ENCODE measurements at places on chromosomes 4 and X.

- no peak for DNase-seq
Measured at GRCh38 chrX:39904816-39905537, 192.8 kb downstream of the BCOR start.

- no peak for DNase-seq
Measured at GRCh38 chr4:87901422-87901992, 68.7 kb downstream of the MEPE start.

DNA sequence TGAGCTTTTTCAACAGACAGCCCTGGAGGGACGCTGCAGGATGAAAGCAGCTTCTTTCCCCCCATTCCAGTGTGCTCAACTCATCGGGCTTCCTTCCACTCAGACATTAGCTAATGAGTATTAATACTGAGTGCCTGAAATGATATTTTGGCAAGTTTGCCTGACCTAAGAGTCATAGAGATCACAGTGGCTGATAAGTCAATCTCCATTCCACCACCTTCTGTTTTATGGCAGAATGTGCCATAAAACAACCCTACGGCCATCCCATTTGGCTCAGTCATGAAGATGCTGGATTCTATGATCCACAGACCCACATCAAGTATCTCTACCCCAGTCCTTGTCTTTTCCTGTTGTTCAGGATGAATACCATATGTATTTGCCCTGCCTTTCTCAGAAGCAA is 48.3 kb upstream of the MAB21L2 start:
- no peak for DNase-seq

DNA sequence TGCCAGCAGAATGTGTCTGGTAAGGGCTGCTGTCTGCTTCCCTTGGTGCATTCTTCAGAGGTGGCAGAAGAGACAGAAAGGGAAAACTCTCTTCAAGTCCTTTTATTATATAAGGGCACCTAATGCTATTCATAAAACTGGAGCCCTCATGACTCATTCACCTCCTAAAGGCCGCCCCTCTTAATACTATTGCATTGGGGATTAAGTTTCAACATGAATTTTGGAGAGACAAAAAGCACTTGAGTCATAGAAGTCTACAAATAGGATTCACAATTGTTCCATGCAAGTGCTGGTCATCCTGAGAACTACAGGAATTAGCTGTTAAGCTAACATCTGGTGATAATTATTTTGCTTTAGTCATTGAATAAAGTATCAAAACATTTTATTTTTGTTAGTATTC is 349.5 kb downstream of the HS3ST1 start:
- DNase-seq, result no peak

- DNase-seq, result no peak
Measured at GRCh38 chr4:36285784-36286480, 4.5 kb downstream of the DTHD1 start.

GRCh38 chrX:152824841-152825374 is 5.6 kb downstream of the CETN2 start:
- DNase-seq, result no peak

GRCh38 chr4:162841753-162842152 is 324.9 kb downstream of the NAF1 start:
- no peak for DNase-seq

DNA sequence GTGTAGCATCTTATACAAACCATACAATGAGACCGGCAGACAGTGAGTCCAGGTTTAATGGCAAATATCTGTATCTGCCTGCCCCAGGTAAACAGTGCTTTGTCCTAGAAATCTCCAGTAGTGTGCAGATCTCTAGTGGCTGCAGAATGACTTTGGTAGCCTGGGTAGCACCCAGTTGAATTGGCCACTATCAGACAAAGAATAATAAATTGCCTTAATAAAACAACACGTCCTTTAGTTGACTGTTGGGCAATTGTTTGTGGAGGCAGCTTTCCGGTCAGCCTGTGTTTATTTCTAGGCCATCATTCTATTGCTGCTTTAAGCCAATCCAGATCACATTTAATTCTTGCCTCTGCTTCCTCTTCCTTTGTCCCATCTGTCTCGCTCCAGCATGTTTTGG is 52.5 kb downstream of the SNX25 start:
- no peak for DNase-seq

- no peak for DNase-seq
Measured at GRCh38 chrX:39513836-39514235, 583.9 kb downstream of the BCOR start.

GRCh38 chrX:43627147-43627546 is 29.0 kb upstream of the MAOA start:
- DNase-seq, result no peak

DNA sequence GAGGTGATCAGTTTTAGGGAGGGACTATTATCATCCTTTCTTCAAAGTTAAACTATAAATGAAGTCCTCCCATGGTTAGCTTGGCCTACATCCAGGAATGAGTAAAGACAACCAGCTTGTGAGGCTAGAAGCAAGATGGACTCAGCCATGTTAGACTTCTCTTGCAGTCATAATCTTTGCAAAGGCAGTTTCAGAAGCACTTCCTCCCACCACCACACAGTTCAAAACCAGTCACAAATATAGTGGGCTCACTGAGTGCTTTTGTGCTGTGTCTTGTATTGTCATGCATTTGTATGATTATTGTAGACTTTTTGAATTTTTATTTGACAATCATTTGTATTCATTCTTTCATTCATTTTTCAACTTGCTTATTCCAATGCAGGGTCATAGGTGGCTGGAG is 204.5 kb downstream of the ZNF674 start:
- DNase-seq, result no peak
